ENCODE measurements at places on chromosomes 5 and 9.

- no peak for DNase-seq
These were observed 180.6 kb downstream of the FGF18 start for GRCh38 chr5:171599957-171600612.

DNA sequence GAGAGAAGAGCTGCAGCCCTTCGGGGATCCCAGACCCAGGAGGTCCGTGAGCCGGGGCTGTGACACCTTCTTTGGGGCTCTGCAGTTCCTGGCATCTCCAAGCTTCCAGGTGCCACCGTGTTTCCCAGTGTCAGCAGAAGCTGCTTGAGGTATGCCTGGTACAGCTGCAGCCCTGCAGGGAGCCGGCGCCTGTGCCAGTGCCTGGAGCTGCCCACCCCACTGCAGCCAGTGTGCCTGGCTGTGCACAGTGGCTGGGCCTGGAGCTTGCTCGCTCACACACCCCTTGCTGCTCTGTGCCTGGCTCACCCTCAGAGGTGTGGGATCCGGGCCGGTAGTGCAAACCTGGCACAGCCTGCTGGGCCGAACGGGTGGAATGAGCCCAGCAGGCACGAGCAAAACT lies 65.5 kb downstream of the NACC2 start:
- no peak for DNase-seq

- DNase-seq, result no peak
These were observed 317.4 kb upstream of the SGCD start for GRCh38 chr5:156009583-156009982.

- no peak for DNase-seq
These were observed 162.9 kb downstream of the ZDHHC21 start for GRCh38 chr9:14530366-14530765.

- DNase-seq, result no peak
These were observed 117.0 kb upstream of the GHR start for GRCh38 chr5:42306287-42306686.

DNA sequence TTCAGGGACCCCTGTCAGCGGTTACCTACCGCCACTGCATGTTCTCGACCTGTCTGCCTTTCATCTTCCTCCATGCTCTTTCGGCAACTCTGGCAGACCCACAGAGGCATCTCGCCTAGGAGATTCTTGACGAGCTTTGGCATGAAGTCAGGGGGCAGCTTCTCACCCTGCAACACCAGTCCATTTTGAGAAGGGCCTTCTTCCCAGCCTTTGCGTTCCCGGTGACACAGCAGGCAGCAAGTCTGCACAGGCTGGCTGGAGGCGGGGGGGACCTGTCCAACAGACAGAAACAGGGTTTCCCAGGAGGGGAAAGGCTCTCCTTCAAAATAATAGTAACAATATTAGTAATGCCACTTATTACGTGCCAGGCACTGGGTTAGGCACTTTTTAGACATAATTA lies 15.5 kb downstream of the FAM193B start:
- DNase-seq, result no peak

GRCh38 chr5:83586874-83587776 lies 115.6 kb downstream of the VCAN start:
- DNase-seq, result no peak

All from GOT3 (cell line).